ENCODE measurements at places on chromosomes 1 and 21.

GRCh38 chr1:221035662-221036153 lies 156.5 kb downstream of the HLX start:
- no peak for DNase-seq

DNA sequence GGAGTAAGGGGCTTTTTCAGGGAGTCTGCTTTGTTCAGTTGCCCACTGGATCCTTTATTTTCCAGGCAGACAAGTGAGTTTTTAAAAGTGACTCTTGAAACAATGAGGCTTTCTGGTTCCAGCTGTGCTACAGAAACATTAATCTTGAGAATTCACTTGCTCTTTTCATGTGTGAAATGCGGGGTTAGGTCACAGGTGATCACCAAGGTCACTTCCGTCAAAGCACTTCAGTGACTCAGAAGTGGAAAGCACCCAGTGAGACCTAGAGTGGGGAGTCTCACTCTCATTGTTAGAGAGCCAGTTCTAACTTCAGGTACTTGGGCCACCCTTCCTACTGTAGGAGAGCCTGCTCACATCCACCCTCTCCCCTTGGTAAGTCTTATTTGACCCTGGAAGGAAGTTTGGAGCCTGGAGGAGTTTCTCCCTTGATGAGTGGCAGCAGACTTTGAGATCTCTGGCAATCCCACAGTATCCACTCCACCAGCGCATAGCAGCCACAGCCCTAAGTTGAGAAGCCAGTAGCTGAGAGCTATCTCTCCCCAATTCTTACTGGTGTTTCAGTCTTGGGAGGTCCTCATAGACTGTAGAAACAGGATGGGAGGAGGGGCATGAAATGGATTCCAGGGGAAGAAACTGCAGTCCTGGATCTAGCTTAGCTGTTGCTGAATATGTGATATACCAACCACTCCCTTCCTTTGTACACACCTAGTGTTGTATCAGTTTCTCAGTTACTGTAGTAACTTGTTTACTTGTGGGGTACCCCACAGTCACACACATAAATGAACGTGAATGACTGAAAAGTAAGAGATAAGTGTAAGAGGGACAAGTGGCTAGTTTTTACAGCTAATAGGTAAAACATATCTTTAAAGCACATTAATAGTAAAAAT lies 3.1 kb downstream of the TACSTD2 start:
- DNase-seq, result peak; percentile 22

DNA sequence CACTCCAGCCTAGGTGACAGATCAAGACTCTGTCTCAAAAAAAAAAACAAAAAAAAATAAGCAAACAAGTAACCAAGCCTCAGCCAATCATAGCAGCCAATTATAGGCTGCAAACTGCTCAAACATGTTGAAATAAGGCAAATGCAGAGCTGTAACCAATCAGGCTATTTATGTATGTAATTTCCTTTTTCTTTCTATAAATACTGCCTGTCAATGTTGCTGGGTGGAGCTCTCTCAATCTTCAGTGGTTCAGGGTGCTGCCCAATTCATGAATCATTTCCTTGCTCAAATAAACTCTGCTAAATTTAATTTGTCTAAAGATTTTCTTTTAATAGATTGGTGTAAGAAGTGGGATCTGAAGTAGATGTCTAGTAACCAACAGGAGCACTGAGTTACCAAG lies 11.6 kb upstream of the CD1D start:
- no peak for DNase-seq

GRCh38 chr1:48785869-48786268 lies 9.2 kb upstream of the BEND5 start:
- DNase-seq, result no peak

GRCh38 chr1:21368515-21369289 lies 71.2 kb upstream of the NBPF3 start:
- peak; percentile 60 for DNase-seq

GRCh38 chr1:118825619-118826018 lies 162.5 kb downstream of the TBX15 start:
- no peak for DNase-seq

DNA sequence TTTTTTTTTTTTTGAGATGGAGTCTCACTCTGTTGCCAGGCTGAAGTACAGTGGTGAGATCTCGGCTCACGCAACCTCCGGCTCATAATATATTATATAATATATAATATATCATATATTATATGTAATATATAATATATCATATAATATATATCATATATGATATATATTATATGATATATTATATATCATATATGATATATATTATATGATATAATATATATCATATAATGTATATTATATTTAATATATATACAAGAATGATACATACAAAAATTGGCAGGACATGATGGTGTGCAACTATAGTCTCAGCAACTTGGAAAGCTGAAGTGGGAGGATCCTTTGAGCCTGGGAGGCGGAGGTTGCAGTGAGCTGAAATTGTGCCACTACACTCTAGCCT lies 1725.5 kb downstream of the MRPL39 start:
- DNase-seq, result no peak

GRCh38 chr1:199319341-199319740 lies 680.5 kb downstream of the PTPRC start:
- DNase-seq, result no peak

DNA sequence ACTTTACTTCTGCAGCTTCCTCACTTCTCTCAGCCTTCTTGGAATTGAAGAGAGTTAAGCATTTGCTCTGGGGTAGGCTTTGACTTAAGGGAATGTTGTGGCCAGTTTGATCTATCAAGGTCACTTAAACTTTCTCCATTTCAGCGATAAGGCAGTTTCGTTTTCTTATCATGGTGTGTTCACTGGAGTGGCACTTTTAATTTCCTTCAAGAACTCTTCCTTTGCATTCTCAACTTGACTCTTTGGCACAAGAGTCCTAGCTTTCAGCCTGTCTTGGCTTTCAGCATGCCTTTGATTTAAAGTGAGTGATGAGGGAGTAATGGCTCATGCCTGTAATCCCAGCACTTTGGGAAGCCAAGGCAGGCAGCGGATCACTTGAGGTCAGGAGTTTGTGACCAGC lies 38.7 kb downstream of the HS2ST1 start:
- DNase-seq, result no peak

- DNase-seq, result no peak
These were observed 11.2 kb upstream of the CREG1 start for GRCh38 chr1:167564612-167565270.

GRCh38 chr1:27967884-27968466 lies 8.2 kb downstream of the XKR8 start:
- DNase-seq, result no peak

DNA sequence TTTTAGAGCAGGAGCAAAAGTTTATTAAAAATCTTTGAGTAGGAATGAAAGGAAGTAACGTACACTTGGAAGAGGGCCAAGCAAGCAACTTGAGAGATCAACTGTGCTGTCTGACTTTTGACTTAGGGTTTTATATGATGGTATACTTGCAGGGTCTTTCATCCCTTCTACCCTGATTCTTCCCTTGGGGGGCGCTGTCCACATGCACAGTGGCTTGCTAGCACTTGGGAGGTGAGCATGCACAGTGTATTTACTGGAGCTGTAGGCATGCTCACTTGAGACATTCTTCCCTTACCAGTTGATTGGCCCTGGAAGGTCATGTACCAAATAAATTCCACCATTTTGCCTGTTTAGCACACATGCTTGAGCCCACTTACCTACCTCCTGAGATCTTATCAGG lies 1001.3 kb upstream of the ADGRL2 start:
- no peak for DNase-seq

DNA sequence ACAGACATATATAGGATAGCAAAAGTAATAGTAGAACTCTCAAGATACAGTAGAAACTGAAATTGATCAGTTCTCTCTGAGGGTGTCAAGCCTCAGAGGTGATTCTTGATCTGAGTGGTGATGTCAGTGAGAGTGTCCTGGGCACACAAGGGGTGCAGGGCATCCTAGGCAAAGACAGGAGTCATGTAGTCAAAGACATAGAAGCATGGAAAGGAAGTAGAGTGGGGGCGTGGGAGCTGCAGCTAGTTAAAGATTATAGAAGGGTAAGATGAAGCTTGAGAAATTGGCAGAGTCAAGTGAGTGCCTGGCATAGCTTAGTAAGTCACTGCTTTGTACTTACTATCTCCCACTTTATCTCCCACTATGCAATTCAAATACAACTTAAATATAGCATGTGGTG lies 22.8 kb downstream of the CDC7 start:
- no peak for DNase-seq

DNA sequence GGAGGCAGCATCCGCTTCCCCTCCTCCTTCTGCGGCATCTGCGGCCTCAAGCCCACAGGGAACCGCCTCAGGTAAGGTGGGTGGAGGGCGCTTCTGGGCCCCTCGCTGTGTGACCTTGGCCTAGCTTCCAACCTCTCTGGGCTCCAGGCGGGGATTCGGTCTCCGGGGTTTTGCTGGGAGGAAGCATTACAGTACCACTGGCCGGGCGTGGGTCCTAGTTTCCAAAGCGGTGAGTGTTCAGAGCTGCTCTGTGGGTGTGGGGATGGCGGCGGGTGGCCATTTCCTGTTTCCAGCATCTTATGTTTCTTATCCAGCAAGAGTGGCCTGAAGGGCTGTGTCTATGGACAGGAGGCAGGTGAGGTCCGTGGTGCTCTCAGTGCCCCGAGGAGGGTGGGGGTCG lies 11.6 kb downstream of the FAAH start:
- DNase-seq, result no peak

DNA sequence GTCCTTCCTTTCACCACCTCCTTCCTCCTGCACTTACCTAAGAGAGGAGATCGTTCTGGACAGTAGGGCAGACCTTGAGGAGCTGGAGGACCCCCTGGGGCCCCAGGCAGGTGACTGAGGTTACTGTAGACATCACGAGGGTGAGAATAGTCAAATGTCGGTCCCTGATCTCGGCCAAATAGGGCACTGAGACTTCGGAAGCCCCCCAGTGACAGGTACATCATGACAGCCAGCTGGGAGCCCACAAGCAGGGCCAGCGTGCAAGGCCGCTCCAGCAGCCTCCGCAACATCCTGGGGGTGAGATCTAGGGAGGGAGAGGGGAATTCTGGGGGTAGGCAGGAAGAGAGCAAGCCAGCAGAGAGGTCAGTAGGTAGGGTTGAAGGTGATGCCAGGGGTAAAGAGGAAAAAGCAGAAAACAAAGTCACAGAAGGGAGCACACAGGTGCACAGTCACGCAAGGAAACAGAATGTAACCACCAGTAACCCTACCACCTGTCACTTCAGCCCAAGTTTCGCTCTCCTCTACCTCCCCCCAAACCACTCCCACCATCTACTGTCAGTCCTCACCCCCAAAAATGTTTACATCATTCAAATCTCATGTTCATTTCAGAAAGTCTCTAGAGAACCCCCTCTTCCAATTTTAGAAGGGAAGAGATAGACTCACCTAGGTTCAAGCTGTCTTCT lies 1.4 kb downstream of the B4GALT3 start:
- DNase-seq, result no peak

DNA sequence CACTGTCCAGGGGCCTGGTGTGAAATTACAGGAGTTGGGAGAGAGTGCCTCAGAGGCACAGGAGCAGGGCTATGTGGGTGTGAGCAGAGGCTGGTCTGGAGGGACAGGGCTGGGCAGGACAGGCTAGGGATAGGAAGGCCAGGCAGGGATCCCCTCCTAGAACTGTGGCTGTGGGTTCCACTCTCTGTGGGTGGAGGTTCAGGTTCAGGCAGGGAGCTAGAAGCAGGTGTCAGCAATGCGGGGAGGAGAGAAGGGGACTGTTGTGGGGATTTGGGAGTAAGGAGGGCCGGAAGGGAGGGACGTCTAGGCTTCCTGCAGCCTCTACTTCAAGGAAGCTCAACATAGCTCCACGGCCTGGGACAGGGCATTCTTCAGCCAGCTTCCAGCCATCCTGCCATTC lies 8.3 kb upstream of the GPR61 start:
- DNase-seq, result no peak

GRCh38 chr21:16047904-16048303 lies 318.1 kb downstream of the USP25 start:
- DNase-seq, result no peak

- no peak for DNase-seq
These were observed 70.6 kb downstream of the LAMC1 start for GRCh38 chr1:183093786-183094298.

DNA sequence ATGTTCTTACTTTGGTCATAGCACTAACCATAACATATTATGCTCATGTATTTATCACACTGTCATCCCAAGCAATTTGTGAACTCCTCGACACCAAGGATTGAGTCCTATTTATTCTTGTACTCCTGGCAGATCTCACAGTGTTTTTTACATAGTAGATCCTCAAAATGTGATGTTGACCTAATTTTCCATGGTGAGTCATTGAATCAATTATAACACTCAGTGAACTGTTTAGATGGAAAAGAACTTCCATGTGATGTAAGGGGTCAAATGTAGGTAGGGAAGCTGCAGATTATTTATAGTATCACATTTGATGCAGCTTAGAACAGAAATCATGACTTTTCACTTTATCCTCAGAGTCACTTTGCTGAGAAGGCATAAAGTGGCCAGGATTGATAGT lies 281.9 kb upstream of the ADAMTS5 start:
- DNase-seq, result no peak

DNA sequence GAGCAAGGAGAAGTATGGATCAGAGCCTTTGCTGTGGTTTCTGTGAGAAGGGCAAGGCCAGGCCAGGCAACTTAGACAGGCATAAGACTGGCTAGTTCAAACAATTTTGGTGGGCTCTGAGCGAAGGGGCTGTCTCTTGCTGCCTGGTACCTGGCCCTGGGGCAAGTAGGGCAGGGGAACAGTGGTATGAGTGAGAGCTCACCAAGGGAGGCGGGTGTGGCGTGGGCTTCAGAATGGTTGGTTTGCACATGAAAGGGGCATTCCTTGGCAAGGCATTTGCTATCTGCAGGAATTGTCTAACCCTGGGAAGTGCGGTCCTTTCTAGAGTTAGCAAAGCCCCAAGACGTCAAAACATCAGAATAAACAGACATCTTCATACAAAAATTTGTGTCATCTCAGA lies 210.5 kb downstream of the CAMTA1 start:
- no peak for DNase-seq

- DNase-seq, result no peak
These were observed 142.3 kb downstream of the PLXNA2 start for GRCh38 chr1:208101661-208102431.

- no peak for DNase-seq
These were observed 27.3 kb upstream of the RLF start for GRCh38 chr1:40133839-40134238.

- DNase-seq, result no peak
These were observed 80.9 kb downstream of the UCHL5 start for GRCh38 chr1:192978195-192978710.

- no peak for DNase-seq
These were observed 37.8 kb downstream of the FRRS1 start for GRCh38 chr1:99728494-99729235.

DNA sequence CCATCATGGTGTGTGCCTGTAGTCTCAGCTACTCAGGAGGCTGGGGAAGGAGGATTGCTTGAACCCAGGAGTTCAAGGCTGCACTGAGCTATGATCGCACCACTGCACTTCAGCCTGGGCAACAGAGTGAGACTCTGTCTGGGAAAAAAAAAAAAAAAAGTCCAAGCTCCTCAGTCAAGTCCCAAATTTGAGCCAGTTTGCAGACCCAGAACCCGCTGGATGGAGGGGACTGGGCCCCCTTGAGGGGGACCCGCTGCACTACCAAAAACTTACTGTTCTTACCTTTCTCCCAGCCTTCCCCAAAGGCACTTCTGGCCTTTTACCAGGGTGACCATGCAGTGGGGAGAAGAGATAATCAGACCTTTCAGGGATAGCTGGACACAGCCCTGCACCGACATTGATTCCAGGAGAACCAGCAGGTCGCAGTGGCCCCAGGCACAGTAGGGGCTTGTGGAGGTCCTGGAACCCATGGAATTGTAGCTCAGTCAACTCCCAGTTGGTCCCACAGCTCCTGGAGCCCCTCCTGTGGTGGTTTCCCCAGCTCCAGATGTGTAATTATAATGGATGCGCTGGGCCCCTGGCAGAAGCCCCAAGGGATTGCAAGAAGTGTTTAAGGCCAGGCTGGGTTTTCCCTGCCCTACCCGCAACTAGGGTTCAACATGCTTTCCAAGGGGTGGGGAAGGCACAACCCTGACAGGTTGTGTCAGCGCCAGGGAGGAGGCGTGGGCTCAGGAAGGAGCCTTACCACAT lies 4.1 kb upstream of the WNT9A start:
- DNase-seq, result no peak

All from activated CD4-positive, alpha-beta T cell treated with anti-CD3 and anti-CD28 coated beads, Interleukin-2, amount 50 U/mL, for 4 hours (primary cell).